ENCODE measurements at places on chromosomes 5 and 9.

GRCh38 chr9:37761511-37761910 is 7.9 kb downstream of the TRMT10B start:
- no peak for DNase-seq

DNA sequence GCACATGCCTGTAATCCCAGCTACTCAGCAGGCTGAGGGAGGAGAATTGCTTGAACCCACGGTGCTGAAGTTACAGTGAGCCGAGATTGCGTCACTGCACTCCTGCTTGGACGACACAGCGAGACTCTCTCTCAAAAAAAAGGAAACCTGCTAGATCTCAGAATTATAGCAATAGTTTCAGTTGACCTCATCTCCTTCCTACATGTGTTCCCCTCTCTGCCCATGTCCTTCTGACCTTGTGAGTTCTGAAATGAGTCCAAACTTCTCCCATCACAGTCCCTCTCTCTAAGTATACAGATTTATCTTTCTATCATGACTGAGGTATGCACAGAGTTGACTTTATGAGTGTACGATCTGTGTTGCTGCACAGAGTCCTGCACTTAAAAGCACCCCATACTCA is 44.6 kb upstream of the SHOC1 start:
- DNase-seq: no peak

GRCh38 chr9:94780516-94780950 is 54.0 kb downstream of the AOPEP start:
- no peak for DNase-seq

GRCh38 chr5:175344331-175345195 is 99.4 kb downstream of the DRD1 start:
- DNase-seq: no peak

GRCh38 chr9:33645706-33646105 is 121.7 kb downstream of the ANKRD18B start:
- no peak for DNase-seq

Data from stimulated activated CD8-positive, alpha-beta memory T cell treated with anti-CD3 and anti-CD28 coated beads, Interleukin-4, amount 100 ng/mL, for 4 hours (primary cell).